ENCODE measurements at places on chromosomes 12 and 14. TPM values are rescaled to one million over a fixed set of nuclear protein-coding genes. Genes with fewer than 3 reads are reported as not detected.

Gene BEGAIN
- total RNA-seq = 0.68 TPM

Gene KRT80
- total RNA-seq = not detected

Gene SERPINA9
- not detected for total RNA-seq

Gene SERPINA10
- not detected for total RNA-seq

Gene TPH2
- not detected for total RNA-seq

Gene GSG1
- not detected for total RNA-seq

Gene INF2
- 31.1 TPM for total RNA-seq

Gene SIX6
- not detected for total RNA-seq

- peak; percentile 86 for DNase-seq
Measured at GRCh38 chr12:6205144-6205539, 4.9 kb downstream of the CD9 start.

DNA sequence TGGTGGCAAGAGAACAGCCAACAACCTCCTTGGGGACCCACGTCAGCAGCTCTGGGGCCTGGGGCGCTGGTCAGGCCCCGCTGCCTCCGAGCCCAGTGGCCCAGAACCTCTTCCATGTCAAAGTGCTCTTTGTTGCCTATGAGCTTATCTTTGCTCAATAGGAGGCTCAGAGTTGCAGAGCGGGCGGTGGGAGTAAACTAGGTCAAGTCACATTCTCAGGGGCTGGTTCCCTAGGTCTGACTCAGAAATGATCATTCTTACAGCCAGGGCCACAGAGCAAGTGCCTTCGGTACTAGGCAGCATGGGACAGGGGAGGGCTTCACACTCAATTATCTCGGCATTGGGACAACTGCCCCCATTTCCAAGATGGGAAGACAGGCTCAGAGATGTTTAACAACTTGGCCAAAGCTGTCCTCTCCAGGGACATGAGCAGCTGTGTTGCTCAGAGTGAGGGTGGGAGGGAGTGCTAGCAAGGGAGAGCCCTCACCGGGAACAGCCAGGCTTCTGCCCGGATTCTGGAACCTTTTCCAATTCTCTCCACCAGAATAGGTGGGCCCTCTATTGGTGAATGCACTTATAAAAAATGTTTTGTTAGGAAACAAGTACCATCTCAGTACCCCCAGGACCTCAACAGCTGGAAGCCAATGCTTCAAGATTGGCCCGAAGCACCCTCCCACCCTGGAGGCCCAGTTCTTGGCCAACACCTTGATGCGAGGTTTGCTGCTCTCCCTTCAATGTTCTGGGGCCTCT lies 11.9 kb downstream of the SLC25A29 start:
- DNase-seq = no peak

- no peak for DNase-seq
Measured at GRCh38 chr12:14959126-14959440, 2.3 kb downstream of the ARHGDIB start.

- no peak for DNase-seq
Measured at GRCh38 chr14:23861666-23862065, 91.9 kb upstream of the DHRS4 start.

DNA sequence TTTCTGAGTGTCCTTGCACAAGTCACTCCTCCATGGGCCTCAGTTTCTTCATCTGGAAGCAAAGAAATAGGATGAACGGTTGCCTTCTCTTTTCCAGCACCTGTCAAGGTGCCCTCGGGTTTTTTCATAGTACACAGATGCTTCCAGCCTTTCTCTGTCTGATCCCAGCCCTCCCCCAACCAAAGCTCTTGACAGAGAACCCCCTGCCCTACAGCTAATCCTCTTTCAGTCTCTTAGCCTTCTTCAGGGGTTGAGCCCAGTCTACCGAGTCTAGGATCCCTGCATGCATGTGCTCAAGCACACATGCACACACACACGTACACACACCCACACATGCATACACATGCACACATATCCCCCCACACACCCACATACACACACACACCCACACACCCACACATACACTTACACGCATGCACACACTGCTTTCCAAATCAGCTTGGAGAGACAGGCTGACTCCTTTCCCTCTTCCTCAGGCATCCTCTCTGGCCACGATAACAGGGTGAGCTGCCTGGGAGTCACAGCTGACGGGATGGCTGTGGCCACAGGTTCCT lies 4.7 kb downstream of the CDCA3 start:
- no peak for DNase-seq

DNA sequence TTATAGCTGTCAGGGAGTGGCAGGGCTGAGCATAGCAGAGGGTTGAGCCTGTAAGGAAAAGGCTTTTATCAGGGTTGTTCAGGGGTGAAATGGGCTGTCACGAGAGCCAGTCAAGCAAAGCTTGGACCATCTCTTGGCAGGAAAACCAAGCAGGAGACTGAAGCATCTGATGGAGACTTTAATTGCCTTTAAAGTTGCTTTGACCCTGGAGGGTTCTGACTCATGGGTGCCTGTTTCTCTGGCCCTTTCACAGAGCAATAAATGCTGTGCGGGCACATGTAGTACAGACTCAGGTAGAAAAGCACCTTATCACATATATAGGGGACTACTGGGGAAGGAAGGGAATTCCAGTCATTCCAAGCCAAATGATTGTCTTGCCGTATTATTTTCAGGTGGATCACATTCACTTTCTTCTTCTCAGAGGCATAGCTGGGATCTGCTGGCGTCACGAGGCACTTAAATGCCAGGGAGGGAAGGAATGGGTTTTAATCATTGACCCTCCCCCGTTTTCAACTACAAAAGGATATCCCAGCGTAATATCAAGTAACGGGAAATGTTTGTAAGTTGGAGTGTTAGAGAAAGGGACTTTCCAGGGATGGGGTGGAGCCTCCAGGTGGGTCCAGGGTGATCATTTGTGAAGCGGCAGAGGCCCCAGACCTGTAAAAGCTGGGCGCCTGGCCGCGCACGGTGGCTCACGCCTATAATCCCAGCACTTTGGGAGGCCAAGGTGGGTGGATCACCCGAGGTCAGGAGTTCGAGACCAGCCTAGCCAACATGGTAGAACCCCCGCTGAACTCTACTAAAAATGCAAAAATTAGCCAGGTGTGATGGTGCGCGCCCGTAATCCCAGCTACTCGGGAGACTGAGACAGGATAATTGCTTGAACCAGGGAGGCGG lies 34.9 kb downstream of the PLEKHD1 start:
- no peak for DNase-seq

GRCh38 chr12:3805077-3805476 lies 52.2 kb upstream of the CRACR2A start:
- DNase-seq = no peak

GRCh38 chr14:53214384-53214783 lies 61.3 kb upstream of the DDHD1 start:
- no peak for DNase-seq

DNA sequence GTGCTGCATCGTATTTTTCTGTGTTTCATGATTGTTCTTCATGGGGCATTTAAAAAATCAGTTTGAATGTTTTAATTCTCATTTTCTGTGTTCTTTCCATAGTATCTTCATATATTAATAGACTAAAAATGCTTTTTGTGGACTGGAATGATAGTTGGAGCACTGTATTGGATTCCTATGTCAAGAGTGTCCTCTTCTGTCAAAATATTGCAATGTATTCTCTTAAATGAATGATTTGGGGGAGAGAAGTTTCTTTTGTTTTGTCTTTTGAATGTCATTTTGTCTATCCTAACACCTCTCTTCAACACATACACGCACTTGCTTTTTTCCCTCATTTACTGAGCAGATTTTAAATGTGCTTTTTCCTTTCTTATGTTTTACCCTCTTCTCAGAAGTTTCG lies 4.7 kb upstream of the EIF2S3B start:
- DNase-seq = no peak
